ENCODE measurements at places on chromosomes 2 and 18. TPM values are rescaled to one million over a fixed set of nuclear protein-coding genes. Genes with fewer than 3 reads are reported as not detected.

Gene KLHL14
- polyA plus RNA-seq = not detected

Gene RIF1
- polyA plus RNA-seq = 10.2 TPM

Gene AMER3
- not detected for polyA plus RNA-seq

Gene PIKFYVE
- 19.6 TPM for polyA plus RNA-seq

Gene ASXL3
- 0.16 TPM for polyA plus RNA-seq

Gene MOB1A
- polyA plus RNA-seq = 49.7 TPM

Gene SERPINB13
- not detected for polyA plus RNA-seq

Gene SERPINB3
- polyA plus RNA-seq = not detected

Gene MYO5B
- 0.41 TPM for polyA plus RNA-seq

Data from AG04450 (cell line).